RCC 7860 (cell line): ENCODE measurements at places on chromosomes 2 and 18.

DNA sequence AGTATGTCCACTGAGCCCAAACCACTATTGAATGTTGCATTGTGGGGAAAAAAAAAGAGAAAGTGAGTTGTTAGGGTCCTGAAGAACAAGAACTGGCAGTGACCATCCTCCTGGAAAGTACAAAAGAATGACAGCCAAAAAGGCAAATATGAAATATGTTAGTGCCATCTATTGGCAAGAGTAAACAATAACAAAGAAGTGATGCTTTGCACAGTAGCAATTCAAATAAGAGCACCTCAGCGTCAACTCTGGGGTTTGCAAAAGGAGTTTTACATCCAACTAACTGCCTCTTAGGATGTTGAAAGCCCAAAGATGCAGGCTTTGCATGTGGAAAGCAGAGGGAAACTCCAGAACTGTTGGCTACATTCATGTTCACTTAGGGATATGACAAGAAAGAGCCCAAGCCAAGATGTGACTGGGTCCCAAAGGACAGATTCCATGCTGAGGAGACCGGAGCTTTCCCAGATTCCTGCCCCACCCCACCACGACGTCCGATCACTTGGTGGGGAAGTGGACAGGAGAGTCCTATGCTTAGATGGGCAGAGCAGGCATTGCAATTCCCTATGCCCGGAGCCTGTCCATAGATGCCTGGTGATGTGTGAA lies 15.6 kb downstream of the TRABD2A start:
- peak; percentile 32 for DNase-seq

DNA sequence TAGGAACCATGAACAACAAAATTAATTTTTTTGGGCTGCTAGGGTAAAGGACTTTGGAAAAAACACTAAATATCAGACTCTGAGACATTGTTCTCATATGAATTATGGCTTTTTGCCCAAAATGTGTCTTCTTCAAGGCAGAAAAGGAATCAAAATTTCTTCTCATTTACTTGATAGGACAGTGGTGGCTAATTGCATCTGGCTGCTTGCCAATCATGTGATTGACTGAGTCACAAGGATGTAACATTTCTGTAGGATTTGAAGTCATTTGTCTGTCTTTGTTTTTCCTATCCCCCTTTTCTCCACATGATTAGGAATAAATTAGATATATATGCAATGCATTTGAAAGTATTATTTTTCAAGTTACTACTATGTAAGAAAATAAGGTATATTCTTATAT lies 130.2 kb downstream of the SLC4A10 start:
- DNase-seq = no peak

- DNase-seq = no peak
Observed at GRCh38 chr18:41244591-41245037, 710.4 kb upstream of the PIK3C3 start.

- DNase-seq = peak; percentile 85
Observed at GRCh38 chr2:191894681-191895147, 47.8 kb upstream of the CAVIN2 start.

DNA sequence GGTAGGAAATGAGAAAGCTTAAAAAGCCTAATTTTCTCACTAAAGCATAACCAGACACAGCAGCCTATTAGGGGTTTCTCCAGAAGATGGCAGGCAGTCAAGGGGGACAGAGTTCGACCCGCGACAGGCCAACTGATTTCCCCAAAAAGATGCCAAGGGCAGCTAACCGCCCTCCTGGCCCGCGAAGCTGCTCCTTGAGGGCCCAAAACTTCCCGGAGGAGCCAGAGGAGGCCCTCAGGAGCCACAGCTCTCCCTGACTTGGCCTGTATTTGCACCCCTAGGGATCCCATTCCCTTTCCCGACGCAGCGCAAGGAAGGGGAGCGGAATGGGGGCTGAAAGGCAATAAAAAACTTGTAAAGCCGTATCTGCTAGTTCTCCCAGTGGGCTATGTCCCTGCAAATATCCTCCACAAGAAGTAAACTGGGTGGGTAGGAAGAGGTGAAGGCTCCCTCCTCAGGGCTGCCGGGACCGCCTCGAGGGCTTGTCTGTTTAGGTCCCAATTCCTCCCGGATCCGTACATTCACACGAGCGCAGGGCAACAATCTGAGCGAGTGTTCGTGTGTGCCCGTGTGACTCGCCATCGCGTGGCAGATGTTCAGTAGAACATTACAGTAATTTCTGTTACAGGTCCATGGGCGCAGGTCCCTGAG lies 756 bp upstream of the NAGK start:
- DNase-seq = no peak

DNA sequence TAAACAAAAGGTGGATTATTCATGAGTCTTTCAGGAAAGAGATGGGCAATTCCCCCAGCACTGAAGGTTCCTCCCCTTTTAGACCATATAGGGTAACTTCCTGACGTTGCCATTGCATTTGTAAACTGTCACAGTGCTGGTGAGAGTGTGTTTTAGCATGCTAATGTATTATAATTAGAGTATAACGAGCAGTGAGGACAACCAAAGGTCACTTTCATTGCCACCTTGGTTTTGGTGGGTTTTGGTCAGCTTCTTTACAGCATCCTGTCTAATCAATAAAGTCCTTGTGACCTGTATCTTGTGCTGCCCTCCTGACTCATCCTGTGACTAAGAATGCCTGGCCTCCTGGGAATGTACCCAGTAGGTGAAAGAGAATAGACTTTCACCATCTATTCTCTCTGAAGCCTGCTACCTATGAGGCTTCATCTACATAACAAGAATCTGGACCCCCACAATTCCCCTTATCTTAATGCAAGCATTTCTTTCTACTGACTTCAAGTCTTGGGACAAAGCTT lies 148.7 kb downstream of the CABLES1 start:
- peak; percentile 71 for DNase-seq
